H7 (cell line): ENCODE measurements at places on chromosomes 11 and 22. TPM values are rescaled to one million over a fixed set of nuclear protein-coding genes. Genes with fewer than 3 reads are reported as not detected.

Gene CD151
- total RNA-seq: 175 and 190 TPM in 2 replicates

Gene TENM4
- total RNA-seq: 21.8 and 29.6 TPM in 2 replicates

Gene SMTNL1
- total RNA-seq: not detected in 2 replicates

Gene SCN3B
- 0.14 and 0.18 TPM in 2 replicates for total RNA-seq

Gene MMP13
- not detected in 2 replicates for total RNA-seq

DNA sequence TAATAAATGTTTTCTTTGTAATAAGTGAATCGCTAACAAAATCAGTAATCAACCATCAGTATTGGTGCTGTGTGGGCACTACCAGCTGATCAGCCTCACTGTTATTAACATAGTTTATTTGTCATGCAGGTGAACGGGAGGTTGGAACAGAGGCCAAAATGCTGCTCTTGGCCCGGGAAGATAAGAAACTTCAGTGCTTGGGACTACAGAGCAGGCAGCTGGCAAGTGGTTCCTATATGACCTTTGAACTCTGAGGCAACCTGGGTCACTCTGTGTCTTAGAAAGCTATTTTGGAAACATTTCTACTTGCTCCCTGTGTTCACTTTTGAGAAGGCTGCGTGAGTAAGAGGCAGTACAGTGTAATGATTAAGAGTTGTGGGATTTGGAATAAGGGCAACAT, 36.5 kb upstream of the DNAJB13 start:
- DNase-seq: no peak

DNA sequence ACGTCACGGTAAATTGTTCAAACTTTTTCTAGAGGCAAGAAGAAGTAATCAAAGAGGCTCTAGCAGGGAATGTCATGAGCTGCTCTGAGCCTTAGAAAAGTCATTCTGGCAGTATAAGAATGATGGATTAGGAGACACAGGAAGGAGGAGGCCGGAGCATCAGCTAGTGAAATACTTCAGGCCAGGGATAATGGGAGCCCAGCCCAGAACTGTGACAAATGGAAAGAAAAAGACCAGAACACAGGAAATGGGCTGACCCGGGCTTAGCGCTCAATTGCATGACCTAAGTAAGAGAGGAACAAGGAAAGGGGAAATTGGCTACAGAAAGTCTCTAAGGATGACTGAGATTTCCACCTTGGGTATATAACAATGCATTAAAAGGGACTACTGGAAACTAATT, 108.6 kb downstream of the LARGE1 start:
- no peak for DNase-seq

DNA sequence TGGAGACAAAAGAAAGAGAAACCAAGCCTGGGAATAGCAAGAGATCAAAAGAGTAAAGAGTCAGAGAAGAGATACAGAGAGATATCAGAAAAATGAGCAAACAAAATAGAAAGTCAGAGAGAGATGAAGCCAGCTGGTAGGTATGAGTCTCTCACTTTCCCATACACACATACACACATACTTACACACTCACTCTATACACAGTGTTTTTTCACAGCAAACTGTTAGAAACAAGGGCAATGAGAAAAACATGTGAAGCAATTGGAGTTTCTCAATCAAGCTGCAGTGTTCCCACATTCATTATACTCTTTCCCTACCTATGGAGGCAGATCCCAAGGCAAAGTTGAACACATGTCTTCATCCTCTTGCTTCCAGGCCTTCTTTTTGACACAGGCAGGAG, 2.6 kb upstream of the NLRP10 start:
- DNase-seq: no peak

DNA sequence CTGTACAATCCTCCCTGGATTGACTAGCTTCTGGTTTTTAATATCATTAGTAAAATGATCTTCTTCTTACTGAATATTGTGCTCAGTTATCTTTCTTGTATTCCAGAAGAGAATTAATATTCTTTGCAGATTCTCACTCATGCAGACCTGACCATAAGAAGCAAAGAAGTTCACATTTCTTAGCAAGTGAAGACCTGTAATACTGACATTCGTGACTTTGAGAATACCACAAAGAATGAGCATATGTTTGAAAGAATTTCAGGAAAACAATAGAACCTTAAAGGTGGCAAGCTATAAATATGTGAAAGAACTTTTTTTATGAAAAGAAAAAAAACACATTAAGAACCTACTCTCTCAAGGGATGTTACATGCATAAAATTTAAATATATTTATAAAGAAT, 371.6 kb downstream of the JRKL start:
- no peak for DNase-seq

DNA sequence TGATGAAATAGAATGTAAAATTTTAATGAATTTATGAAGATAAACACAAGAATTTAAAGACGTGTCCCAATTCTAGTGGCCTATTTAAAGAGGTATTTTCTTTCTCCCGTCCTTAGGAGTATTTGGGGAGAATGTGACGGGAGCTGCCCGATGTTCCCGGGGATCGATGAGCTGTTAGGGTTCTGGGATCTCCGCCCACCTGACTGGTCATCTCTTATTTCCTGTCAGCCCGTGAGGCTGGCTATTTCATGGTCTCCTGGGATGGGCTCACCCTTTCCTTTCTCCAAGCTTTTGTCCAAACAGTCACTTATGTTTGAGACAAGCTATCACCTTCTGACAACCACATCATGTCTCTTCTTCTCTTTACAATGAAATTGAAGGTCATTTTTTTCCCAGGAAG, 16.9 kb upstream of the CLMP start:
- peak; percentile 38 for DNase-seq

DNA sequence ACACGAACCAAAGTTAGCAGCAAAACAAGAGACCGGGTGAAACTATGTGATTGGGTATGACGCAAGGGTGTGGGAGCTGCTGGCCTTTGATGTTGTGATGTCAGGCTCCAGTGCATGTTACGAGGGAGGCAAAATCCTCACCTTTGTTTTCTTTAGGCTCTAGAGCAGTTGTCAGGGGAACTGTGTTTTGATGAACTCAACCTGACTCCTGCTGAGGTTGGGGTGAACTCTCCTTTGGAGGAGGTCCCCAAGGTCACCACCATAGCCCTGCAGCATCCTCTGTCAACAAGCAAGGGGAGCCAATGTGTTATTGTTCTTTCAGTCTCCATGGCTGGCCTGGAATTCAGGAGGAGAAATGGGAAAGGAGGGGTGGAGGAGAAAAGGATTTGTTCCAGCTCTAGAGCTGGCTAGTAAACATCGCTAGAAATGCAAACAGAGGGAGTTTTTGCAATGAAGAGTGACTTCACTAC, 33.8 kb downstream of the RASSF10 start:
- no peak for DNase-seq

DNA sequence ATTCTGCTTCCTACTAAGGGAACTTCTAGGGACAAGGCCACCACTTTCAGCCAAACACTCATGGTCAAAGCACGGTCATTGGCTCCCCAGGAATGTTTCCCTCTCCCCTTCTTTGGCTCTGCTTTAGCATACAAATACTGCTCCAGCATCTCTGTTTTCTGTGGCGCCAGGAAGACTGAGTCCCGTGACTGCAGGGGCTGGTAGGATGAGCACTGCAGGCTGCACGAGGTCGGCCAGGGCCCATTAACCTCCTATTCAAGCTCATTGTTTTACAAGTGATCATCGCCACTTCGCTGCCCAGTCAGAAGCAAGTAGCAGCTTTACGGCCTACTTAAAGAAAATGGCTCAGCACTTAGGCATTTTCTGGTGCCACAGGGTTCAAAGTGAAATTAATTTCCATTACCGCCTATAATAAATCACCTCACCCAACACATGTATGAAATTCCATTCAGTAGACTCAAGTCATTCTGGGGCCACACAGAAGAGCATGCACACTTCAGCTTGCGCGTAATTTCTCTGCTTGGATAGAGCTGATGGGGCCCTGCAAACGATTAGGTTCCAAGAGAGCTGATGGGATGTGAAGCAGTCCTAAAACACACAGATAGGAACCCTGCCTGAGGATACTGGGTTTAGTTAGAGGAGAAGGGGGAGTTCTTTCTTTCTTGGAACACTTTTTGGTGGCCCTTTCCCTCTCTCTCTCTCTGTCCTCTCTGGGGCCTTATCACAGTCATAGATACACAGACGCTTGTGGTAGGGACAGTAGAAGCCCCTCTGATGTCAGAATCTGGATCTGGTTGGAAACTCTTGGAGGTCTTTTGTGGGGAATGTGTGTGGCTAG, 173.7 kb downstream of the KIF18A start:
- DNase-seq: peak; percentile 20

DNA sequence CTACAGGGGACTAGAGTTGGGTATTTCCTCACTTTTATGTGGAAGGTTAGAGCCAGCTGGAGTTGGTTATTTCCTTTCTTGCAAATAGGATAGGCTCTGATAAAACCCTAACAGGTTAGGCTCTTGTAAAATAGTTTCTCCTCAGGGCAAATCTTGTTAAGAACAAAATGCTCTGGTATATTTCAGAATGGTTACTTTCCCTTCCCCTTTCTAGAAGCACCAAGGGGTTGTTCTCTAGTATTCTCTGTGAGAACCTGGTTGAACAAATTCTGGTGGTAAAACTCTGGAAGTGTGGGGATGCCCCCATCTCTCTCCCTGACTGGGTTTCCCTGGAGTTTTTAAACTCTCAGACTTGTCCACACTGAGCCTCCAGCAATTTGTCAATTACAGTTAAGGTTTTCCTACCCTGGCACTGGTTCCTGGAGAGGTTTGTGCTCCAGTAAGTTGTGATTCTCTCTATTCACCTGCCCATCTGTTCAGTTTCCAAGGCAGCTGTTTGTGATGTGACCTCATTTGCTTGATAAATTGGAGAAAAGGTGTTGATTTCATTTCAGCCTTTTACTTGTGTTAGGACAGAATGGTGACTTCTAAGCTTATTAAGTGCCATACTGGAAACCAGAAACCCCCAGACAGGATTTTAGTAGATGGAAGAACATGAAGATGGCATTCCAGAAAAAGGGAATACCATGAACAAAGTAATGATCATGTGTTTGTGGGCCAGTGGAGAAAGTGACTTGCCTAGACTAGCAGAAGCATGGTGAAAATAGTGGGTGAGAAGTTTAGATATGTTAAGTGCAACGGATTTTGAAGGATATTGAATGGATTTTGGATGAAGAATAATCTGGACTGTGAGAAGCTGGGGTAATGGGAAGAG, 64.6 kb downstream of the EXT2 start:
- no peak for DNase-seq

- no peak for DNase-seq
Measured at GRCh38 chr11:77776455-77776854, 44.1 kb downstream of the RSF1 start.

GRCh38 chr11:38593649-38594048, 1995.6 kb upstream of the RAG2 start:
- DNase-seq: no peak

DNA sequence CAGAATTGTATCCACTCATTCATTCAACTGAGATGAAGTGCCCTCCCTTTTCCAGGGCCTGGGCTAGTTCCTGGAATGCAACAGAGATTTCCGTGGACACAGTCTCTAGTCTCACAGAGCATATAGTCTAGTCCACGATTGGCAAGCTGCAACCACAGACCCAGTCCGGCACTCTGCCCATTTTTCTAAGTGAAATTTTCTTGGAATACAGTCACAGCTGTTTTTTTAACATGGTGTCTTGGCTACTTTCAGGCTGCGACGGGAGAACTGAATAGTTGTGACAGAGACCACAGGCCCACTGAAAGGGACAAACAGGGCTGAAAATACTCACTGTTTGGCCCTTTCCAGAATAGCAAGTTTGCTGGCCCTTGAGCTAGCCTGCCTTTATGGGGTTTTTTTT, 29.2 kb downstream of the ALG12 start:
- DNase-seq: no peak

DNA sequence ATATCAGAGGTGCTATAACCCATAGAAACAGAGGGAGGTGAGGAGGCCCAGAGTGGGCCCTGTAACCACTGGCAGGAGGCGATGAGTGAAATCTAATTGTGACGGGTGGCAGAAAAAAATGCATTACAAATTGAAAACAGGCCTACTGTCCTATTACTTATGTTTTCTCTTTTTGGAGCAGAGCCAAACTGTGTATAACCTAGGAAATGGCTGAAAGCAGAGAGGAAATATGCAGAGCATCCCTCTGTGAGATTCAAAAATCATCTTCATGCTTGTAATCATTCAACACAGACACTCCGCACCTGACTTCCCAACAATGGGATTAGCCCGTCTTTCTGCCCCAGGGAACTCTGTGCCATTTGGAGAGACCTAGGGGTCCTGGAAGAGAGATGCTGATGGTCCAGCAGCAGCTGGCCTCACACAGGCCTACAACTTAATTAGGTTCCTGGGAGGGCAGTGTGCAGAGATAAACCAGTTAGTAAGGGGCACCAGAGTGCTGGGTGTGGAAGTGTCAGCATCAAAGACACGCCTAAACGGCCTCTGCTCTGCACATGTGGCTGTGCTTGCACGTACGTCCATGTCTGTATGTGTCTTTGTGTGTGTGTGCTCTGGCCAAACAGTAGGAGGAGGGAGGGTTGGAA, 41.8 kb downstream of the MAP6 start:
- no peak for DNase-seq
